ENCODE measurements at places on chromosomes 2 and 18. TPM values are rescaled to one million over a fixed set of nuclear protein-coding genes. Genes with fewer than 3 reads are reported as not detected.

INHBB gene
- 12.4 TPM for total RNA-seq

RETSAT gene
- total RNA-seq: 92.4 TPM

RND3 gene
- total RNA-seq: 60.4 TPM

HMSD gene
- total RNA-seq: not detected

CNDP1 gene
- 0.21 TPM for total RNA-seq

PCARE gene
- 0.21 TPM for total RNA-seq

VAMP8 gene
- 123 TPM for total RNA-seq

PECR gene
- 11.1 TPM for total RNA-seq

AFF3 gene
- total RNA-seq: 5.0 TPM

HYCC2 gene
- 26.8 TPM for total RNA-seq

SPATA3 gene
- total RNA-seq: not detected

CASP10 gene
- total RNA-seq: 6.6 TPM

Data from suprapubic skin (tissue), 4 donors.